ENCODE measurements at places on chromosomes 3 and 15.

GRCh38 chr3:9098716-9099675 is 135.7 kb upstream of the RAD18 start:
- no peak for DNase-seq

- DNase-seq: no peak
Measured at GRCh38 chr3:55161231-55161630, 233.4 kb upstream of the LRTM1 start.

DNA sequence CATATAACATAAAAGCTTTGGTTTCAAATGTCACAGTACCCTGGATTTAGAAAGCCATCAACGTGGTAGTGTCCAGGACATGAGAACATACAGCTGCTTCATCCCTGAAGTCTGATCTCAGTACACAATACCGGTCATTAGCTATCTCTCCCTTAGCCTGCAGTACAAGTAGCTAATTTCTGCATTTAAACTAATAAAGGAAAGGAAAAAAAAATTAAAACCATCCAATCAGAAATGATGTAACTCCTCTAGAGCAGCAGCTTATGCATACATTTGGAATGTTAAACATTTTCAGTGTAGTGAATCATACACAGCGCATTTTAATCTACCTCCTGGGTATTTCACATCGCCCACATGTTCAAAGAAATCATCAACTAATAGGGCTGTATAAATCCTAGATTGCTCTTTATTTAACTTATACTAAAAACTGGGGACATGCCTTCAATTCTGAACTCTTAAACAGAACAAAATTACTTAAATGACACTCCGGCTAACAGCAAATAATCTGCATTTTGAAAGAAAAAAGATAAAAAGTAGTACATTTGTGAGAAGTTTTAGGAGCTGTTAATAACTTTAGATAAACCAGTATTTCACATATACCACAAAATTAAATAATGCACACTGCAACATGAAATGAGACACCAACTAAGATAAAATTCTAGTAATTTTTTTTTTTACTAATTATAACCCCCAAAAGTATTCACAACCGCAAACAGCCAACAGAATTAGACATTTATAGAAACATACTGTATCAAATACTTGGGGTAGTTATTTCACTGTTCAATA is 3.7 kb downstream of the IGF2BP2 start:
- peak; percentile 87 for DNase-seq

GRCh38 chr3:153572165-153572564 is 410.1 kb downstream of the RAP2B start:
- DNase-seq: no peak

- DNase-seq: no peak
Measured at GRCh38 chr15:78322724-78323521, 17.2 kb upstream of the CRABP1 start.

Data from AG10803 (cell line).